ENCODE measurements at places on chromosomes 1 and 21.

GRCh38 chr1:153553830-153554541 is 4.9 kb upstream of the S100A3 start:
- DNase-seq: no peak

DNA sequence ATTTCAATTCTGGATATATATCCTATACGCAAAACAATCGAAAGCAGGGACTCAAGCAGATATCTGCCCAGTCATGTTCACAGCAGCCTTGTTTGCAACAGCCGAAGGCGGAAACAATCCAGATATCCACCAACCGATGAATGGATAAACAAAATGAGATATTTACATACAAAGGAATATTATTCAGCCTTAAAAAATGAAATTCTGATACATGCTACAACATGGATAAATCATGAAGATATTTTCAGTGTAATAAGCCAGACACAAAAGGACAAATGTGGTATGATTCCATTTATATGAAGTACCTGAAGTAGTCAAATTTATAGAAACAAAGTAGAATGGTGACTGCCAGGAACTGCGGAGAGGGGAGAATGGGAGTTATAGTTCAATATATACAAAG is 15.6 kb downstream of the GATAD2B start:
- DNase-seq: no peak

GRCh38 chr1:40951943-40952743 is 27.4 kb upstream of the CTPS1 start:
- DNase-seq: peak; percentile 74

GRCh38 chr1:201270616-201271390 is 12.5 kb upstream of the PKP1 start:
- no peak for DNase-seq

GRCh38 chr1:9181990-9182783 is 52.4 kb upstream of the H6PD start:
- DNase-seq: peak; percentile 46

Data from head of caudate nucleus (tissue), 42 donors.